ENCODE measurements at places on chromosomes 16 and 17.

DNA sequence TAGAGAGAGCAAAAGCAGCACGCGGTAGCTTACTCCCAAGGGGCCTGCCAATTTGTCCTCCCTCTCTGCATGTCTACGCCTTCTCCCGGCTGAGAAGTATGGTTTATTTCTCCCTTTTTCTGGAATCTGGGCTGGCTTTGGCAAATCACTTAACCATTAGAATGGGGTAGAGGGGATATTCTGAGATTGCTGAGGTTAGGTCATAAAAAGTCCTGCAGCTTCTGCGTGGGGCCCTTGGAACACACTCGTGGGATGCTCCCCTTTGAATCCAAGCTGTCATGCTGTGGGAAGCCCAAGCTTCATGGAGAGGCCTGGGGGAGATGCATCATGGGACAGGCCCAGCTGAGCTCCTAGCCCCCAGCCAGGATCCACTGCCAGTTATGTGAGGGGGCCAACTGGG is 403.6 kb upstream of the MAF start:
- DNase-seq = no peak

DNA sequence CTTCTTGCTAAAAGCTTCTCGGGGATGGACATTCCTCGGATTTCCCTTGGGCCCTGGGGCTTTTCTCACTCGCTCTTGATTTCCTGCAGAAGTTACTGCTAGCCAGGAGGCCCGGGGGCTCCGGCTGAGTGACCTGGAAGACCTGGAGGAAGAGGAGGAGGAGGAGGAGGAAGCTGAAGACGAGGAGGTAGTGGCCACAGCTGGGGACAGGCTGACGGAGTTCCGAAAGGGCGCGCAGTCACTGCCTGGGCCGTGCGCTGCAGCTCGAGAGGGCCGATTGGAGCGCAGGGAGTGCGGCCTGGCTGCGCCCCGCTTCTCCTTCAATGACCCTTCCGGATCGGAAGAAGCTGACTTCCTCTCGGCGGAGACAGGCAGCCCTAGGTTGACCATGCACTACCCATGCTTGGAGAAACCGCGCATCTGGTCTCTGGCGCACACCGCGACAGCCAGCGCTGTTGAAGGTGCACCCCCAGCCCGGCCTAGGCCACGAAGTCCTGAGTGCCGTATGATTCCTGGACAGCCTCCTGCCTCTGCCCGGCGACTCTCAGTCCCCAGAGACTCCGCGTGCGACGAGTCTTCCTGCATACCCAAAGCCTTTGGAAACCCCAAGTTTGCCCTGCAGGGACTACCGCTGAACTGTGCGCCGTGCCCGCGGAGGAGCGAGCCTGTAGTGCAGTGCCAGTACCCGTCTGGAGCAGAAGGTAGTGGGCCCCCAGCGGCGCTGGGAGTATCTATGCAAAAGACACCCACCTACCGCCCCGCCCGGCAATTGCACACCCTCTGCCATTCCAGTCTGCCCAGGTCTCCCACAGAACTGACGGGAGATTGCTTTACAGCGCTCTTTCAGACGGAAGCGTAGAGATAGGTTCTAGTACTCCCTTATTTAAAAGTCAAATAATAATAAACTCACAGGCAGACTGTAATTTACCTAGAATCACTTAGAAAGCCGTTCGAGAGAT is 4.9 kb downstream of the IRX6 start:
- no peak for DNase-seq

DNA sequence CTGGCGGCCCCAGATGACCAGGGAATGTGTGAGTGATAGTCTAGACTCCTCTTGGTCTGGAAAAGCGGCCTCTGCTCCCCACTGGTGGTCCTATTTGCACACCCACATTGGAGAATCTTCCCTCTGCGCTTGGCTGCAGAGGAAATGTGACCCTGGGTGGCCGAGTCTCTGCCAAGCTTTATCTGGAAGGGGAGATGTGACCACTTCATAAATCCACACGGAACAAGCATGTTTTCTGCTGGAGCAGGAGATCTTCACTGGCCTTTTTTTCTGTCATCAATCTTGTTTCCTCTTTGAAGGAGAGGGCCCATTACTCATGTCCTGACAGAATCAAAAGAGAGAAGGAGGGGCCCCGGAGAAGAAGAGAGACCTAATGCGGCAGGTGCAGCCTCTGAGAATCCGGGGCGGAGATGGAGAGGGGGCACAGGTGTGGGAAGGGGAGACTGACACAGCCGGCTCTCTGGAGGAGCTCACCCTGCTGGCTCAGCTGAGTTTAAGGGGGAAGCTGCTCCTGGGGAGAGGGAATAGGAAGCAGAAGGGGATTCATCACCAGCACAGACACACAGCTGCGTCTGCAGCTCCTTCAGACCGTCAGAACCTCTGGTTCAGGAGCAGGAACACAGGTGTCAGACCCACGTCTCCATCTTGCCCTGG is 116.3 kb downstream of the SOX9 start:
- no peak for DNase-seq

- DNase-seq = peak; percentile 5
These were observed 97.4 kb downstream of the VAT1L start for GRCh38 chr16:77885571-77886295.

DNA sequence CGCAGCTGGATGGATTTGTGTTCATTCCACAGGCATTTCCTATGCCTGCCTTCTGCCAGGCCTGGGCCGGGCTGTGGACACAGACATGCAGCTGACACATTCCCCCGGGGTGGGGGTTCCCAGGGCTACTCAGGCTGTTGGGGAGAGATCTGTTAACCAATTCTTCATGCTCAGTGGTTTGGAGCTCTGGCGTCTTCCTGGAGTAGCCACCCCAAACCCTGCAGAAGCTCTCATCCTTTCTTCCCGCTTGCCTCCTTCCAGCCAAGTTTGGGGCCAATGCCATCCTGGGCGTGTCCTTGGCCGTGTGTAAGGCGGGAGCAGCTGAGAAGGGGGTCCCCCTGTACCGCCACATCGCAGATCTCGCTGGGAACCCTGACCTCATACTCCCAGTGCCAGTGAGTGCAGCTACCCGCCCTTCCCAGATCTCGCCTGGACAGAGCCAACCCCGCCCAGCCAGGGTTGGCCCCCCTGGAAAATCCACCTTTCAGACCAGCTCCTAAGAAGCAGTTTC is 2.6 kb downstream of the ENO3 start:
- peak; percentile 77 for DNase-seq

- DNase-seq = no peak
These were observed 46.4 kb downstream of the TBC1D16 start for GRCh38 chr17:79989106-79989835.

DNA sequence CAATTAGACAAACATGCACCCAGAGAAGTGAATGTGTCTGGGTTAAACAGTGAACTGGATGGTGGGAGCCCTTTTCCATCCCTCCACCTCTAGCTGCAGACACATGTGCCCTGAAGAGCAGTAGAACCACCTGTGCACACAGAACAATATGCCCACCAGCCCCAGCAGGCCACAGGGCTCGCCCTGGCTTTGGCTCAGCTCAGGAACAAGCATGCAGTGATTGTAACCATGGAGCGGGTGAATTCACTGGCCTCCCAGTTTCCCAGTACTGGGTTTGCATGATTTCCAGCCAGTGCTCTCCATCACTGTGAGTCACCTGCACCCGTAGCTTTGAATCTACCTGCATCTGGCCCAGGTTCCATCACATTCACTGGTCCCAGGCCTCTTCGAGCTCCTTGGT is 5.2 kb downstream of the GPR179 start:
- DNase-seq = no peak

DNA sequence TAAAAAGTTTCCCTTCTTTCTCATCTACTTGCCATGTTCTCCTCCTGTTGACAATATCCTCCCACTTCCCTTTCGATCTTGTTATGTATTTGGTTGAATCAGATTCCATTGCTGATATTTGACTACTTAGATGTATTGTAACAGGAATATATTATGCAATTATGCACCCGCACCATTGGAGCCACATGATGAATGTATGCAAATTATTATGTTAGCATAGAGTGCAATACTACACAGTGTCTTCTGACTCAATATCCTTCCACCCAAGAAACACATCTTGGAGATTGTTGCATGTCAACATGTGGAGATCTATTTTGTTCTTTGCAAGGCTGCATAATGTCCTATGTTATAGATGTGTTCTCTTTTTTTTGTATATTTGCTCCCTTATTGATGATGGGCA is 219.2 kb upstream of the RBFOX1 start:
- no peak for DNase-seq

- no peak for DNase-seq
These were observed 3.4 kb downstream of the LCAT start for GRCh38 chr16:67940446-67941089.

DNA sequence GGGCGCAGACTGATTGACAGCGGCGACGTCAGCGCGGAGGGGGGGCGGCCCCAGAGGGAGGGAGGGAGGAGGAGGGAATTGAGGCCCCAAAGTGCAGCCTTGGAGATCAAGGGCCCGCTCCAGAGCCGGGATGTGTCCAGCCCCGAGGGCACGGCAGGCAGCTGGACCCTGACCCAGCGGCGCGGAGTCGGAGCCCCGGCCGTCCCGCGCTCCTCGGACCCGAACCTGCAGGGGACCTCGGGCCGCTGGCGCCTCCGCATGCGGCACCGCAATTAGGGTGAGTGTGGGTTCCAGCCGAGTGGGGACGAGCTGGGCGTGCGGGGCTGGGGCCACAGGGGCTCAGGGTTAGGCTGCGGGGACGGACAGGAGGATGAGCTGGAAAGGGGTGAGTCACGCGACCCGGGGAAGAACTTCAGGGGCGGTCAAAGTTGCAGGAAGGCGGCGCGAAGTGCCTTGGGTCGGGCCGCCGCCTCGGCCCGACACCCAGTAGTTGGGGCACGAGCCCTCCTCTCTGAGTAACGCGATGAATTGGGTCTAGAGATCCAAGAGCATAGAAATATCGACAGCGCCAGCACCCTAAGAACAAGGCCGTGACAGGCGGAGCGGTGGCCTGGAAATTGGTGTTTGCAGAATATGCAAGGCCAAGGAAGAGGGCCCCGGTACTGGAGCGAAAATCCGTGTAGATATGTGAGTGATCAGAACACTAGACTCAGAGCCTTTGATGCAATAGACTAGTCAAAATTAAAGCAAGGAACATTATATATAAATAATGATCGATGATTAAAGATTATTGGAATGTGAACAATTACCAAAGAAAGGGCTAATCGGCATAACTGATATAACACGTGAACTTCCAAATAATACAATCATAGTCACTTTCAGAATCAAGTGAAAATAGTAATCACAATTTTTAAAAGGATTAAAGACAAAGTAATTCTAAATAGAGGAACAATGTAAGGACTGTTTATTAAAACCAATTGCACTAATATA is at the start of gene TBX4:
Gene TBX4, plus strand, starts transcription at position 122 of the 990 bp plus-strand sequence. CDS start 4,069 bp downstream, outside the sequence.
- no peak for DNase-seq

GRCh38 chr16:49563666-49564065 is 190.1 kb downstream of the C16orf78 start:
- DNase-seq = peak; percentile 18

GRCh38 chr17:39579318-39580081 is 28.2 kb downstream of the NEUROD2 start:
- no peak for DNase-seq

DNA sequence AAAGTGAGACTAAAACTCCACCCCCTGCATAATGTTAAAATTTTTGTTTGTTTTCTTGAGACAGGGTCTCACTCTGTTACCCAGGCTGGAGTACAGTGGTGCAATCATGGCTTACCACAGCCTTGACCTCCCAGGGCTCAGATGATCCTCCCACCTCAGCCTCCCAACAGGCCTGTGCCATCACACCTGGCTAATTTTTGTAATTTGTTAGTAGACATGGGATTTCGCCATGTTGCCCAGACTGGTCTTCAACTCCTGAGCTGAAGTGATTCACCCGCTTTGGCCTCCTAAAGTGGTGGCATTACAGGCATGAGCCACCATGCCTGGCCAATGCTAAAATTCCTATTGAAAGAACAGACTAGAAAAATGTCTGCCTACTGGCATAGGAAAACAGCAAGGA is 103.8 kb downstream of the TRIM37 start:
- DNase-seq = peak; percentile 32

DNA sequence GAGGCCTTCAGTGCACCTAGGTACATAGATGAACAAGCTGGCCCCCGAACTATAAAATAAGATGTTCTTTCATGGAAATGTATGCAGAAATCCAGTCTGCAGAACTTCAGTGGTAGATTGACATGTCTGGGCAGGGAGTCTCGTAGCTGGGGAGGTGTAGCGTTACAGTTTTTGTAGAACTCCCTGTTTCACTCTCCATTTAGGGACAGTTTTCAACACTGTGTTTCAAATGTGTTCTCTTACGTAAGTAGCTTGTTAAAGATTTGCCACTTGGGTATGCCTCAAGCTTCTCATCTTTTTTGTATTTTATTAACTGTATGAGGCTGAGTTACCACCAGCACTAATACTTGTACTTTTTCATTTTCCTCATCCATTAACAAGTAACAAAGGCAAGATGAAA is 46.6 kb downstream of the PLD6 start:
- no peak for DNase-seq
